ENCODE measurements at places on chromosomes 16 and 17.

DNA sequence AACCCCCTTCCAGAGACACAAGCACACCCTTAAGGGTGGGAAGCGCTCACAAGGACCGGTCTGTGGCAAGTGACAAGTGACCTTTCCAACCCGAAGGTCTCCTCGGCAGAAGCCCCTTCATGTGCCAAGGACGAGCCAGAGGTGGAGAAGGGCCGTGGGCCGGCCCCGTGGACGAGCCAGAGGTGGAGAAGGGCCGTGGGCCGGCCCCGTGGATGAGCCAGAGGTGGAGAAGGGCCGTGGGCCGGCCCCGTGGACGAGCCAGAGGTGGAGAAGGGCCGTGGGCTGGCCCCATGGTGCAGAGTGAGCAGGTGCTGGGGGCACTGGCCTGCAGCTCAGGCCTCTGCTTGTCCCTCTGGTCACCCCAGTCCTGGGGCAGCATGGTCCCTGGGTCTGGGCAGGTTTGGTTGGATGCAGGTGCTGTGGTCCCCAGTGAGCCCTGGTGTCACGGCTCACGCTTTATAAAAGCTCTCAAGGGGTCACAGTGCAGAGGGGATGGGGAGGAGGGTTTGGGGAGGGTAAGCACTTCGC lies 45.6 kb downstream of the CBFA2T3 start:
- DNase-seq = no peak

GRCh38 chr17:59534583-59534982 lies 30.8 kb upstream of the DHX40 start:
- DNase-seq = no peak

GRCh38 chr17:50155115-50155819 lies 4.8 kb upstream of the PPP1R9B start:
- no peak for DNase-seq

DNA sequence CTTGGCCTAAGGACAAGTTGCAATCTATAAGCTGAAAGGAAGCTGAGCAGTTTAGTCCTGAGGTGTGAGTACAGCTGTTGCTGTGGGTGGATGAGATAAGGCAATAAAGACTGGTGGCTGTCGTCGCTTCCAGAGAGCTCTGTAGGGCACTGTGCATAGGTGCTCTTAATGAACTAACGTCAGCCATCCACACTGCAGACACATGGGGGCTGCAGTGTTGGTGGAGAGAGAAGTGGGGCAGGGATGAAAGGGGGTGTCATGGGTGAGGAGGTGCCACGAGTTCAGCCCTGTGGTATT lies 139.9 kb upstream of the IRX3 start:
- no peak for DNase-seq

DNA sequence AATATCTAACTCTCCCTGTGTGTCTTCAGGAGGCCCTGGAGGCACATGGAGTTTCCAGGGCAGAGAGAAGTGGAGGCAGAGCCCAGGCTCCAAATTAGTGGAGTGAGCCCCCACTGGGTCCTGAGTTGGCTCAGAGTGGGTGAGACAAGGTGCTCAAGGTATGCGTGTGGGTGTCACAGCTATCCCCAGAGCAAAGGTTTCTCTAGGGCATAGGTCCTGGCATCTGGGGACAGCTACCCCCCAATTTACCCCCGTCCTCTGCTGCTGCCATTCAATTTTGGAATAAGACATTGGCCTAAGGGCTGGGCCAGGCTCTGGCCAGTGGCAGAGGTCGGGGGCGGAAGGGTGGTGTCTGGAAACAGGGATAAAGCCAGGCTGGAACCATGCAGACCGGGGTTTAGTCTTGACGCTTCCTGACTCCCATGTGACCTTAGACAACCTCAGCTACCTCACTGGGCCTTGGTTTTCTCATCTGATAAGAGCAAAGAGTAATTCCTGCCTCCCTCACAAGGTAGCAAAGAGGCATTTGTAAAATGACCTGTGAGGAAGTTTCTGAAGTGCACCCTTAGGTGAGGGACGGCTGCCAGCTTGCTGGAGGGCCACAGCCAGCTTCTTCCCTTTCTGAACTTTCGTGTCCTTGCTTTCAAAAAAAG lies 78.2 kb upstream of the TMEM97 start:
- no peak for DNase-seq

GRCh38 chr16:85965125-85965524 lies 66.2 kb downstream of the IRF8 start:
- DNase-seq = no peak

- no peak for DNase-seq
Measured at GRCh38 chr16:72856797-72857196, 191.1 kb downstream of the ZFHX3 start.

DNA sequence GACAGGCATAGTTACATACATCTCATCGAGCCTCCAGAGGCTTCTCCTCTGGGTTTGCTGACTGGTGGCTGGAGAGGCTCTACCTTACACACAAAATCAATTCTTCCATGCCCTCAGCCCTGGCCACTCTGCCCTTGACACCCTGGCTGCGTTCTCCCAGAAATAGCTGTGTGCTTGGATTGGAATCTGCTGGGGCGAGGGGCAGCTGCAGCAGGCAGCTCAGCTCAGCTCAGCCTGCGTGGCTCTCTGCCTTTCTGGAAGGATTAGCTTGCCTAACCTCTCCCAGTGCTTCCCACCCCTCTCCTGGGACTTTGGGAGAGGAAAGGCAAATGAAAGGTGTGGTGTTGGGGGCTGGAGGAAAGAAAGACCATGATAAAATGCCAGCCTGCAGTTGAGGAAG lies 216.1 kb downstream of the ENGASE start:
- DNase-seq = no peak

DNA sequence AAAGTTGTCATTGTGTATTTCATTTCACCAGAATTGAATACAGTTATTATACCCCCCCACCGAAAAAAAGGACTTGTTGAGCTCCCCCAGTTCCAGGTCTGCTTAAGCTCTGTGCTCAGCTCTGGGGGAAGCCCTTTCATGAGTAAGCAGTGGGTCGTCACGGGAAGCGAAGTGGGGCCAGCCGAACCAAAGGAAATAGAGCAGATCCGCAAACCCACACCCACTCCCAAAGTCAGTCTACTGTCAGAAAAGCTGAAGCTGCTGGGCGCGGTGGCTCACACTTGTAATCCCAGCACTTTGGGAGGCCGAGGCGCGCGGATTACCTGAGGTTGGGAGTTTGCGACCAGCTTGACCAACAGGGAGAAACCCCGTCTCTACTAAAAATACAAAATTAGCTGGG lies 50.1 kb downstream of the PECAM1 start:
- no peak for DNase-seq

- no peak for DNase-seq
Measured at GRCh38 chr17:78802459-78802858, 20.4 kb upstream of the CYTH1 start.

DNA sequence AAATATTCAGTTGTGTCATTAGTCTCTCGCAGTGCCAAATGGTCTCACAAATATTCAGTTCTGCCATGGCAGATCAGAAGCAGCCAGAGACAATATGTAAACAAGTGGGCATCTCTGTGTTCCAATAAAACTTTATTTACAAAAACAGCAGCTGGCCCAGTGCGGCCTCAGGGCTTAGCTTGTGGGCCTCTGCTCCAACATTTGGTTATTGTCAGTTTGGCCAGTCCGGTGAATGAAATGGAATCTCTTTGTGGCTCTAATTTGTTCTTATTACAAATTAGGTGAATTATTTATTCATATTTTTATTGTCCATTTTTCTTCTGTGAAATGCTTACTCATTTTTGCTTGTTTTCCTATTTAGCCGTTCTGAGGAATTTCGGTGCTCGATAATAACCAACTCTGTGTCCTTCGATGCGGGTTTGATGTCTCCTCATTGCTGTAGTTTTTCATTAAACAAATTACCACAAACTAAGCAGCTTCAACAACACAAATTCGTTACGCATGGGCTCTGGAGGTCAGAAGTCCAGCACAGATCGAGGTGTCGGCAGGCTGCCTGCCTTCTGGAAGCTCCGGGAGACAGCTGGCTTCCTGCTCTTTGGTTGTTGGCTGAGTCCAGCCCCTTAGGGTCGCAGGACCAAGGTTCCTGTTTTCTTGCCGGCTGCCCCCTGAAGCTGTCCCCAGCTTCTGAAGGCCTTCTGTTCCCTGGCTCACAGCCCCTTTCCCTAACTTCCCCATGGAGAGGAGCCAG lies 4.1 kb upstream of the SLC38A10 start:
- no peak for DNase-seq

- DNase-seq = no peak
Measured at GRCh38 chr16:29315046-29315445, 91.5 kb downstream of the NPIPB11 start.

DNA sequence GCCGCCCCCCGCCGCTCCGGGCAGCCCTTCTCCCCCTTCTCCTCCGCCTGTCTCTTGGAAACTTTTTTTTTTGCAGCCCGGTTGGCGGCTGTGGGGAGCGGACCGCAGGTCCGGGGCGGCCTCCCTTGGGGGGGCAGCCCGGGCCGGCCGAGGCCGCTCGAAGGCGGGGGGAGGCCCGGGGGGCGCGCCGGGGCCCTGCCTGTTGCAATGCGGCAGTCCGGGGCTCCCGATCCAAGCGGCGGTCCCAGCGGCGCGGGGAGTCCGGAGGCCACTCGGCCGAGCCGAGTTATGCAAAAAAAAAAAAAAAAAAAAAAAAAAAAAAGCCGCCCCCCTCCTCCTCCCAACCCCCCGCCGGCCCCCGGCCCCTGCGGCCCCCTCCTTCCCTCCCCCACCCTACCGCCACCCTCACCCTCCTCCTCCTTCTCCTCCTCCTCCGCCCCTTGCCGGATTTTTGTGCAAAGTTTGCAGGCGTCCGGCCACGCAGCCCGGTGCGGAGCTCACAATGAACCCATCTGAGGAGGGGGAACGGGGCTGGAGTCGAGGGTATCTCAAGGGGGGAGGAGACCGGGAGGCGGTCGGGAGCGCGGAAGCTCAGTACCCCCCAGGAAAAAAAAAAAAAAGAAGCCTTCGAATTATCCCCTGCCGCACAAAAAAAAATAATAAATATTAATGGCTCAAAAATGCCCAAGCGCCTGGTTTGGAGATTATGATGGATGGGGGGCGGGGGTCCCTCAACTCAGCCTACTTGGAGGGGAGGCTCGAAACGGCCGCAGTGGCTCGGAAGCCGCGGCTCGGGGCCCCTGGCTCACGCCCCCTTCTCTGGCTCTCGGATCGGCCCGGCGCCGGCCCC lies at the start of gene ZNF423:
Gene ZNF423, minus strand, starts transcription at position 291 of the 850 bp plus-strand sequence. CDS start 338 bp downstream, outside the sequence.
- no peak for DNase-seq

DNA sequence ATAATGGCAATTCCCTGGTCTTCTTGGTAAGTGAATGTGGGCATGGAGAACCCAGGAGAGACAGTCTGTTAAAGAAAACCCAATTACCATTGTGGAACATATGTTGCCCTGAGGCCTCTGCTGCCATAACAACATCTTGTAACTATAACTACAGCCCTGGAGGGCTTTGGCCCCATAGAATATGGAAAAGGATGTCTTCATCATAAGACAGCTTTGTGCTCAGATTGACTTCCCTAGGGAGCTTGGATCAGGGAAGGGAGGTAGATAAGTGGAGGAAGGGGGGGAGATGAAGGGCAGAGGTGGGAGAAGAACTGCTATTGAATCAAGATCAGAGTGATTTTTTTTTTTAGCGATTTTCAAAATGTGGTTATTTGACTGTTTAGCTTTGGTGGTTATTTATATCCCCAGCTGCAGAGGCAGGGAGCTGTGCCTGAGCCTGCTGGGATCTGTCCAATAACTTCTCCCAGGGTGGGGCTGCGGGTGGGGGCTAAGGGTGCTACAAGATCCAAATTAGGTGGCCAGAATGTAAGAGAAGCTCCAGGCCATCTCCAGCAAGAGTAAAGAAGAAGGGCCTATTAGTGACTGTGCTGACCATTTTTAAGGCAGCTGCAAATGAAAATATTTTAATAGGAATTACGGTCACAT lies 5.3 kb upstream of the KAT7 start:
- DNase-seq = no peak

DNA sequence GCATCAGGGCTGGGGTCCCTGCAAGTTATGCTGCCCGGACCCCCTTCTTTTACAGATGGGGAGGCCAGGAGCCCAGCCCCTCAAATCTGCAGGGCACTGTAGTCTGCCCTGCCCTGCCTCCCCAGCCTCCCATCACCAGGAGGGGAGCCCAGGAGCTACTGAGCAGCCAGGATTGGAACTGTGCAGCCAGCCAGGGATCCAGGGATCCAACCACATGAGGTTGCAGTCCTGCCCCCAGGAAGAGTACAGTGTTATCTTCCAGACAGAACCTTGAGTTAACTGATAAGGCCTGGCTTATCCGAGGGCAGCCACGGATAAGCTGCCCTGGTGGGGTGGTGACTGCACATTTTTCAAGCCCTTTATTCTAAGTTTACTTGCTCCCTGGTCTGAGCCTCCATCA lies 11.4 kb upstream of the NDRG4 start:
- DNase-seq = no peak

- DNase-seq = peak; percentile 61
Measured at GRCh38 chr16:56606071-56606475, 2.3 kb upstream of the MT2A start.

DNA sequence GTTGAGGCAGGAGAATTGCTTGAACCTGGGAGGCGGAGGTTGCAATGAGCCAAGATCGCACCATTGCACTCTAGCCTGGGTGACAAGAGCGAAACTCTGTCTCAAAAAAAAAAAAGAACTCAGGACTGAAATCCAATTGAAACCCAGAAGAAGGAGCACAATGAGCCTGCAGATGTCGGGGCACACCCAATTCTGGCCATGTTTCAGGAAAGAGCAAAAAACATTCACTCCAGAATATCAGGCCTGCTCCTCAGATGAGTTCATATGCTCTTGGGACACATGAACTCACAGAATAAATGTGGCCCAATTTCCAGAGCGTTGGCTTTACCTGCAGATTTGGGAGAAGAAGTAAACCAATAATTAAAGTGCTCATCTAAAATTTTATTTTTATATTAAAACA lies 3.0 kb upstream of the CMTM2 start:
- no peak for DNase-seq

DNA sequence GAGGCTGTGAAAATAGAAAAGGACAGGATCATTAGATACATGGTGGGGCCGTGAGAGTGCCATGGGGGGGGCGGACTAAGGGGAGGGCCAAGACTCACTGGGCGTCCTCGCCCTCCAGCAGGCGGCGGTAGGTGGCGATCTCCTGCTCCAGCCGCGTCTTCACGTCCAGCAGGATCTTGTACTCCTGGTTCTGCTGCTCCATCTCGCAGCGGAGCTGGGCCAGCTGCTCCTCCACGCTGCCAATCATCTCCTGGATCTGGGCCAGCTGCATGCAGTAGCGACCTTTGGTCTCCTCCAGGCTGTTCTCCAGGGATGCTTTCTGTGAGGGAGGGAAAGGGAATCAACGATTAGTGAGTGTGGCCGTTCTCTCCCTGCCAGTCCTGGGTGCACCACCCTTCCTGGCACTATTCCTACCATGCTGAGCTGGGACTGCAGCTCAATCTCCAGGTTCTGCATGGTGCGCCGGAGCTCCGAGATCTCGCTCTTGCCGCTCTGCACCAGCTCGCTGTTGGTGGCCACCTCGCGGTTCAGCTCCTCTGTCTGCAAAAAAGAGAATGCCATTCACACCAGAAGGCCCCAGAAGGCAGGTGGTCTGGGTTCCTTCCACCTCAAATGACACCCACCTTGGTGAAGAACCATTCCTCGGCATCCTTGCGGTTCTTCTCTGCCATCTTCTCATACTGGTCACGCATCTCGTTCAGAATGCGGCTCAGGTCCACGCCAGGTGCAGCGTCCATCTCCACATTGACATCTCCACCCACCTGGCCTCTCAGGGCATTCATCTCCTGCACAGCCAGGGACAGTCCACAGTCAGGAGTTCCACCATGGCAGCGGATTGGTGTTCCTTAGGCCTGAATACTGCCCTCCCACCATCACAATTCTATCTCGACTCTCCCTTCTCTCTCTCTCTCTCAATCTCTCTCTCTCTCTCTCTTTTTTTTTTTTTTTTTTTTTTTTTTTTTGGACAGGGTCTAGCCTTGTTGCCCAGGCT lies 3.3 kb downstream of the KRT14 start:
- no peak for DNase-seq
